T-cell (primary cell): ENCODE measurements at places on chromosomes 5 and 9.

GRCh38 chr5:131186561-131187256 lies 16.0 kb downstream of the LYRM7 start:
- no peak for DNase-seq

GRCh38 chr5:77152441-77152840 lies 58.0 kb upstream of the PDE8B start:
- DNase-seq = no peak

DNA sequence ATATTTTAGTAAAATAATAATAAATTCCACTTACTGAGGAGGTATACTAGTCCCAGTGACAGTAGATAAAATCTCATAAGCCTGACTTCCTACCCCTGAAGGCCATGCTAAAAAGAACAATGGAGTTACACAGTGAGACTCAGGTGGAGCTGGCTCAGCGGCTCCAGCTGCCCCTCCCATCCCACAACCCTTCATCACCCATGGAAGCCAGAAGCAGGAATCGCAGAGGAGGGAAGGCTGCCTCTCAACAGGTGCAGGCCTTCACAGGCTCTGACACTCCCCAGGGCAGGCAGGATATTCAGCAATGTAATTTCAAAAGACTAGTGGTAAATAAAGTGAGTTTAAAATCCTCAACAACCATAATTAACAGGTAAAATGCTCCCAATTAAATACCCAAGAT lies 67.5 kb downstream of the FANCC start:
- DNase-seq = no peak

DNA sequence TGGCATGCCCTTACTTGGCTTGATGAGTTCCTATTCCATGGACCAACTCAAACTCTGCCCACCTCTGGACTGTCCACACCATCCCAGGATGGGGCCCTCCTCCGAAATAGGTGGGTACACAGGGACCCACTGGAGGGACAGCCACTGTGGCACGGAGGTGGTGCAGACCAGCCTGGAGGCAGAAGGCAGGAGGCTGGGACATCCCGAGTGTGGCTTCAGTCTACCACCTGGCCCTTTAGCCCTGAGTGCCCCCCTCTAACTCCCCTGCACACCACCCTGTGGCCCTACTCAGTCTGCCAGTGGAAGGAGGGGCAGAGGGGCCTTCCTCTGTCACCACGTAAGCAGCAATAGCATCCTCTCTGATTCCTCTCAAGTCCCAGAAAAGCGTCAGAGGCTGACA lies 3.7 kb downstream of the IL3 start:
- DNase-seq = no peak

- no peak for DNase-seq
Measured at GRCh38 chr9:127658428-127658827, 46.4 kb downstream of the STXBP1 start.
